Neural progenitor cell (in vitro differentiated cells): ENCODE measurements at places on chromosomes 1 and 21. TPM values are rescaled to one million over a fixed set of nuclear protein-coding genes. Genes with fewer than 3 reads are reported as not detected.

The NPPB gene
- not detected in 2 replicates for total RNA-seq

GRCh38 chr1:93804412-93804811 is 74.6 kb downstream of the DNTTIP2 start:
- no peak for DNase-seq

- no peak for DNase-seq
Measured at GRCh38 chr21:35938446-35938845, 121.9 kb downstream of the SETD4 start.

The TMEM125 gene
- total RNA-seq = 0.73 and 2.2 TPM in 2 replicates

The GCSAML gene
- not detected in 2 replicates for total RNA-seq

DNA sequence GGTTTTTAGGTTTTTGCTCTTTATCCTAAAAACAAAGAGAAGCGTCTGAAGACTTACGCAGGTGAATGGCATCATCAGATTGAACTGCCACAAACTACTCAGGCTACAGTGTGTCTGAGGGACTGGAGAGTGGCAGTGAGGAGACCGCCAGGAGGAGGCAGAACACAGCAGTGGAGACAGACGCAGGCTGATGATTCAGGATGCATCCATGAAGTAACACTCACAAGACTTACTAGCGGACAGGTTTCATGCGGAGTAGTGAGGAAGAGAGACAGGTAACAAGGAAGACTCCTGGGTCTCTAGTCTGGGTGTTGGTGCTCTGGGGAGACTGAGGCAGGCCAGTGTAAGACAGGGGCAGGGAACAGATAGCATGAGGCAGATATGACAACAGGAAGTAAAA is 5.7 kb downstream of the HSF2BP start:
- no peak for DNase-seq

The RGS13 gene
- not detected in 2 replicates for total RNA-seq

The PGLYRP4 gene
- total RNA-seq = not detected in 2 replicates

The TMEM81 gene
- total RNA-seq = 2.1 and 3.3 TPM in 2 replicates

DNA sequence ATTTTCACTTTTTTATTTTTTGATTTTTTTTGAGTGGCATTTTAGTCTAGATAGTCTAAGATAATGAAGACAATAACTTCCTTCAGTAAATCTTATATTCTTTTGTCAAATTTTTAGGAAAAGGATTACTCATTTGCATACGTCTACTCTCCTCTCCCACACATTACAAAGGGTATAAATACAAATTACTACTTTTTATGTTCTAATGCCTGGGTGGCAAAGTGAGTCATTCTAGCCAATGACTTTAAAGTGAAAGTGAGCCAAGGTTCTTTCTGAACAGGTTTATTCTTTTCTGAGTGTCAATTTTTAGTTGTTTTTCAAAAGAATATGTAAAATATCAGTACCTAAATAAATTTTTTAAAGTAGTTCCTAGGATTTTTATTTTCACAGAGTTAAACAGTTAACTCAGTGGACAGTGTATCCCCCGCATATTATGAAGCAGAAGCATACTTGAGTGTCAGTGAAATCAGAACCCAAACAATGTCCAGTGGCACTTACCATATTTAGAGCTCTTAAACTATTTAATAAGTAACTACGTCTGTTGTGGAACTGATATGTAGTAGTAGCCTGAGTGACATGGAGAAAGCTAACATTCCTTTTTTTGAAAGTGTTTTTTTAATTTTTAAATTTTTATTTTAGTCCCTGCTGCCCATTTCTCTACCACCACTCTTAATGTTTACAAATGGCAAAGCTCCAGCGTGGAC is 141.7 kb downstream of the PHTF1 start:
- DNase-seq = no peak

DNA sequence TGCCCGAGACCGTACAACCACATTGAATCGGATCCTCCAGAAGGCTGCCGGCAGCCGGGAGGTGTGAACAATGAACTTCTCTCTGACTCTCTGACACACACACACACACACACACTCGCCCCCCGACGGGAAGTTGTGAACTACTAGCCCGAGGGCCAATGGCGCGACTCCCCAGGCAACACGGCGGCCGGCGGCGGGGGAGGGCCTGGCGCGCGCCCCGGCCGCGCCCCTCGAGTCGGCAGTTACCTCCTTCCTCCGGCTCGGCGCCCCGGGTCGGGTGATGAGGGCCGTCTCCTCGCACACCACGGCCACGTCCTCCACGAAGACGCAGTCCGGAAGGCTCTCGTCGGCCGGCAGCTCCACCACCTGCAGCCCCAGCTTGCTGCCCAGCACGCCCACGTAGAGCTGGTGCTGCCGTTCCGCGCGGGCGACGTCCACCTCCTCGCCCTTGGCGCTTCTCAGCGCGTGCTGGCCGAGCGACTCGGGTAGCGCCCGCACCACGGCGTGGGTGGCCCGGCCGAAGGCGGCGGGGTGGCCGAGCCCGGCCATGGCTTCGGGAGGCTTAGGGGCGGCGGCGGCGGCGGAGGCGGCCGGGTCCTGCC is 361 bp downstream of the DDAH1 start:
- peak; percentile 70 for DNase-seq

DNA sequence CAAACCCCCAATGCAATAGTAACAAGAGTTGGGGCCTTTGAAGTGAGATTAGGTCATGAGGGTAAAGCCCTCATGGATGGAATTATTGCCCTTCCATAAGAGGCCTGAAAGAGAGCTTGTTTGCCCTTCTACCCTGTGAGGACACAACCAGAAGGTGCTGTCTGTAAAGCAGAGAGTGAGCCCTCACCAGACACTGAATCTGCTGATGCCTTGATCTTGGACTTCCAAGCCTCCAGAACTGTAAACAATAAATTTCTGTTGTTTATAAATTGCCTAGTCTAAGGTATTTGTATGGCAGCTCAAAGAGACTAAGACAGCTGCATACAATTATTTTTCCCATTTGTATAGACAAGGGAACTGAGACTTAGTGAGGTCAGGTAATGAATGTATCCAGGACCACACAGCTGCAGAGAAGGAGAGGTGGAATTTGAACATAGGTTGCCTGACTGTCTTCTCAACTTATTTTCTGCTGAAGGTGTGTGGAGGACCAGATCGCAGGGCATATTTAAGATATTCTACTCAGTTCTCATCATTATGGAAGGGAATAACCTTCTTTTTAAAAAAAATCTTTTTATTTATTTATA is 18.7 kb downstream of the IL23R start:
- DNase-seq = no peak

The SIKE1 gene
- 81.9 and 94.1 TPM in 2 replicates for total RNA-seq

DNA sequence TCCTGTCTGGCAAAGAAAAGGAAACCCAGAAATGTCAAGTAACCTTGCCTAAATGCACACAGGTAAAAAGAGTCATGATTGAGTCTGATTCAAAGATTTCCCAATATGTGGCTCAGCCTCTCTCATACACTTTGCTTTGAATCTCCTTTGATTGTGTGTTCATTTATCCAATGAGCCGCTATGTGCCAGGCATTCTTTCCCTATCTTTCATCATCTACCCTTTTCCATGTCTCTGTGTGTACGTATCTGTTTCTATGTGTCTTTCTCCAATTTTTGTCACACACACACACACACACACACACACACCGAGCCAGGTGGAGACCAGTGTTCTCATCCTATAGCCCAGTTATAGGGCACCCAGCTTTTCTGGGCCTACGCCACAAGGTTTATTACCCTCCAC is 35.7 kb upstream of the BCL9 start:
- no peak for DNase-seq

The CTH gene
- 16.0 and 18.6 TPM in 2 replicates for total RNA-seq

The DRAXIN gene
- 27.1 and 31.3 TPM in 2 replicates for total RNA-seq

GRCh38 chr21:46128933-46129571 is 26.3 kb downstream of the FTCD start:
- DNase-seq = no peak

DNA sequence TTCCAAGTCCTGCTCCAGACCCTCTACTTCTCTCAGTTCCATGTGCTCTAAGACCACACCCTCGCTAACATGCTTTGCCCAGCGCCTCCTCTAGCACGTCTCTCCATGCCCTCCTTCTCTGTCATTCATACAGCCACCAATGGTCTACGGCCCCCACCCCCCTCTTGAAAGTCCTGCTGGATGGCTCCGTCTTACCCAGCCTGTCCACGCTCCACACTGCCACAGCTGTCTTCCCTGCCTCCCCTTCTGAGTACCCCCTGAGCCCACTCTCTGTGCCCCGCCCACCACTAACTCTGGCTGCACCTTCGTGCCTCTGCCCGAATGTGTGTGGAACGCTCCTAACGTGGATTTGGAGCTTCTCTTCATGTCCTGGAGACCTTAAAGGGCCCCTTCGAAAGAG is 244.6 kb downstream of the TRABD2B start:
- no peak for DNase-seq

DNA sequence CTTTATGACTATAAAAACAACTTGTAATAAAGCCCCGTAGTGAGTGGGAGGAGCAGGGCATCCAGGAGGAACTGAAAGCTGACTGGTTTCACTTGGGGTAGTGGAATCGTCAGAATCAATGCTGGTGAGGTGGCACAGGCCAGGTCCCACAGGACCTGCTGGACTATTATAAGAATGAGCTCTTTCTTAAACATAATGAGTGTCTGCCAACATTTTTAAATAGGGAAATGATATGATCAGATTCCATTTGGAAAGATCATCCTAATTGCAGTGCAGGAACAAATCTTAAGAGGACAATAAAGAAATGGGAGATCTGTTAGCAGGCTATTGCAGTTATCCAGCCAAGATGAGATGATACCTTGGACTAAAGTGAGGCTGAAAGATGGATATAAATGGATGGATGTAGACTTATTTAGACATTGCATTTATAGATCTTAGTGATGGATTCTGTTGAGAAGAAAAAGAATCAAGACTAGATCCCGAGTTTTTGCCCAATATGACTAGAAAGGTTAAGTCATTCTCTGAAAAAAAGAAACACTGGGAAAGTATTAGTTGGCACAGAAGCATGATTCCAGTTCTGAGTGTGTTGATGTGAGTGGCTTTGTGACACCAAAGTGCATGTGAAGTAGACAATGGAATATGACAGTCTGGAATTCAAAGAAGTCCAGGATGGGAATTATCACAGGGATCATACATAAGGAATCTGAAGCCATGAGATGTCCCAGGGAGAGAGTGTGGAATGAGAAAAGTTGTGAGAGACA is 153.3 kb upstream of the SGIP1 start:
- no peak for DNase-seq

The TIAM1 gene
- total RNA-seq = 27.2 and 30.2 TPM in 2 replicates

DNA sequence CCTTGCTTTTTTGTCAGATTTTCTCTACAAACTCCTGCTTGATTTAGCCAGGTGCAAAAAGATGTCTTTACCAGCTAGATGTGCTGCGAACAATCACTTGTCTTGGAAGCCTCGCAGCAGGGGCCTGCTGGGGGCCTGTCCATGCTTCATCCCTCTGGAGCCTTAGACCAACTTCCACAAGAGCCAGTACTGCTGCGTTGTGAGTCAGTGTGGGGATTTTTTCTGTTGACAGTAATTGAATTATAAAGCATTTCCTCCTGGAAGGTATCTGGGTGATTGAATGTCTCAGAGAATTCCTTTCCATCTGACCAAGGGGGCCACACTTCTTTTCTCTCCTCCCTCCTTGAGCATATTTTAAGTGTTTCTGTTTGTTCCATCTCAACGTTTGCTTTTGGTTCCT is 40.4 kb upstream of the LDLRAP1 start:
- no peak for DNase-seq

- no peak for DNase-seq
Measured at GRCh38 chr1:178818416-178818815, 52.5 kb downstream of the ANGPTL1 start.

- no peak for DNase-seq
Measured at GRCh38 chr1:241738284-241739078, 86.4 kb downstream of the WDR64 start.

GRCh38 chr1:233689017-233689747 is 75.3 kb downstream of the KCNK1 start:
- no peak for DNase-seq

The PRDX1 gene
- total RNA-seq = 477 and 653 TPM in 2 replicates

The C8A gene
- total RNA-seq = not detected in 2 replicates
